Activated CD8-positive, alpha-beta memory T cell treated with anti-CD3 and anti-CD28 coated beads for 24 hours (primary cell): ENCODE measurements at places on chromosomes 5 and 9.

- DNase-seq = no peak
Measured at GRCh38 chr9:119537138-119537537, 167.9 kb upstream of the BRINP1 start.

GRCh38 chr5:116970318-116970717, 395.7 kb upstream of the SEMA6A start:
- no peak for DNase-seq

GRCh38 chr5:156934450-156935211, 28.4 kb downstream of the TIMD4 start:
- DNase-seq = peak; percentile 78

GRCh38 chr9:119868694-119869093, 499.5 kb upstream of the BRINP1 start:
- no peak for DNase-seq

- no peak for DNase-seq
Measured at GRCh38 chr5:68268101-68268851, 52.7 kb downstream of the PIK3R1 start.

GRCh38 chr5:121152411-121152810, 688.3 kb downstream of the PRR16 start:
- DNase-seq = no peak

DNA sequence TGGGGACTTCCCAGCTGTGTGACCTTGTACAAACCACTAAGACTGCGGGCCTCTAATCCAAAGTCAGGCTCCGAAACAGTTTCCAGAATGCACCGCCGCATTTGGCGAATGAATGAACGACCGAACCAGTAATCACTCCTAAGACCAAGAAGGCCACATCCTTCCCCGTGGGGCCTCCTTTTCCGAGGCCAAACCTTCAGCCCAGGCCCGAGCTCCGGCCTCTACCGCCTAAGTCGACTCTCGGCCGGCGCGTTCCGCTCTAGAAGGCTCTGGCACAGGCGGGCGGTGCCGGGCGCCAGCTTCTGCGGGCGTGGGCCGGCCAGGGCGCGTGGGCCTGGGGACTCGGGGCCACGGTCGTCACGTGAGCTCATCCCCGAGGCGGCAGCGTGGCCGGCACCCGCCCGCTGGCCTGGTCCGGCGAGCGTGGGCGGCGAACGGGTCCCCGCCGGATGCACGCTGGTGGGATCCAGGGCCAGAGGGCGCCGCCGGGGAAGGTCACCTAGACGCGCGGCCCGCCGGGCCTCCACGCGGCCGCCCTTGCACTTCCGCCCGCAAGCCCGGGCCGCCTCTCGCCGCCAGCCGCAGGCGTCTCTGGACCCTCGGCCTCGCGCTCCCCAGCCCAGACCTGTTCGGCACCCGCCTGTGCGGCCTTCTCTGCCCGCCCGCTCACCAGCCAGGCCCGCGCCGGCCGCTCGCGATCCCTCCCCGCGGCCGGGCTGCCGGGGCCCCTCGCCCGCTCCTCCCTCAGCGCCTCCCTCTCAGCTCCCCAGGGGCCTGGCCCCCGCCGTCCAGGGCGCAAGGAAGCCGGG, 754 bp downstream of the VDAC1 start:
- peak; percentile 84 for DNase-seq

- DNase-seq = no peak
Measured at GRCh38 chr5:135877570-135878155, 18.0 kb downstream of the IL9 start.

- DNase-seq = no peak
Measured at GRCh38 chr5:75042522-75042921, 9.8 kb downstream of the GCNT4 start.

DNA sequence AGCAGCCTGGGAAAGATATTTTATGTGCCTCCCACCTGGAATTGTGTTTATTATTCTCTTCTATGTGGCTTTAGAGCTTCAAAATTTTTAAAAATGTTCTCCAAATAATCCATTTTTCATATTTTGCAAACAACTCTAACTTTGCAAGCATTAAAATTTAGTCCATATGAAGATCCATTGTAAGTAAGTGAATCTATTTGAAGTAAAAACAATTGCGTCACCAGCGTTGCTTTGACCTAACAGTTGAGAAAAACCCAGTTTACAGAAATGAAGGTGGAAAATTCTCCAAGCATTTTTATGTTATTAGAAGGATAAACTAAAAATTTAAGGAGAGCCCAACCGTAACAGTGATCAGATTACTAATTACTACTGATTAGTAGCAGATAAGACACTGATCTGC, 38.9 kb upstream of the TLX3 start:
- DNase-seq = no peak

DNA sequence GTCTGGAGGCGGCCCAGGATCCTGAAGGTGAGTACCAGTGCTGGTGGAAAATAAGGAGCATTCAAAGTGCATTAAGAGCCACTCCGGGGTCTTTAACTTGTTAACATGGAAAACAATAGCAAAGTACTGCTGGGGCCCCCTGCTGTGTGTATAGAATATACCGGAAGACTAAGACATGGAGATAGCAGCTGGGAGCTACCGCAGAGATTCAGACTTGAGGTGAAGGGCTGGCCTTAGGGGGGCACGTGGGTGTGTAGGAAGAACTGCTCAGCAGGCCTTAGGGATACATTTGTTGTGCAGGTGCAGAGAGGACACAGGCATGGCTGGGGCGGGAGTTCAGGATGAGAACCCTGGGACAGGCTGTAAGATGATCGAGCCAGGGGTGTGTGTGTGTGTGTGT, 1.2 kb upstream of the DMRT1 start:
- DNase-seq = no peak

GRCh38 chr9:124438091-124438490, 12.2 kb upstream of the ADGRD2 start:
- DNase-seq = no peak

DNA sequence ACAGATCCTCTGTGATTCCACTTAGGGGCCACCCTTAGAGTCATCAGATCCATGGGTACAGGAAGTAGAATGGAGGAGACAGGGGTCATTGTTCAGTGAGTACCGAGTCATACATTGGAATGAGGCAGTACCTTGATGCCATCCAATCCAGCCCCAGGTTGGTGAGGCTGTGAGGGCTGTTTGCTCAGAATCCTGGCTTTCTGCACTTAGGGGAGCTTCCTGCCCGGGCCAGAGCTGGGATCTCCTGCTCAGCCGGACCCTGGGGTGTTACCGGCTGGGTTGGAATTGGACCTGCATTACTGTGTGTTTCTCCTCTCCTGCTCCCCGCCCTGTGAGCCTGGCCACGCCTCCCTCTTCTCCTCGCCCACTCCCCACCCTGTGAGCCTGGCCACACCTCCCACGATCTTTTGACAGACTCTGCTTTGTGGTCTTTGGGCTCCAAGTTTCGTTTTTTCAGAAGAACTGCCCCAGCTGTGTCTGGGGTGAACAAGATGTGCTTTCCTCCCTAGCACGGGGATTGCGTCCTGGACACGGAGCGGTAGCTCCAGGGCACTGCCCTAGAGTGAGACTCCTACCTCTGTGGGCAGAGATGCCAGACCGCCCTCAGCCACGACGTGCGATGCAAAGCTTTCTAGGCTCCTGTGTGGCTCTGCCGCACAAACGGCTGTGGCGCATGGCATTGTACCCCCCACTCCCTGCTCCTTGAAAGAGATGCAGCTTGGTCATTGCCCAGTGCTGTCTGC, 15.4 kb downstream of the TRAF2 start:
- peak; percentile 91 for DNase-seq

DNA sequence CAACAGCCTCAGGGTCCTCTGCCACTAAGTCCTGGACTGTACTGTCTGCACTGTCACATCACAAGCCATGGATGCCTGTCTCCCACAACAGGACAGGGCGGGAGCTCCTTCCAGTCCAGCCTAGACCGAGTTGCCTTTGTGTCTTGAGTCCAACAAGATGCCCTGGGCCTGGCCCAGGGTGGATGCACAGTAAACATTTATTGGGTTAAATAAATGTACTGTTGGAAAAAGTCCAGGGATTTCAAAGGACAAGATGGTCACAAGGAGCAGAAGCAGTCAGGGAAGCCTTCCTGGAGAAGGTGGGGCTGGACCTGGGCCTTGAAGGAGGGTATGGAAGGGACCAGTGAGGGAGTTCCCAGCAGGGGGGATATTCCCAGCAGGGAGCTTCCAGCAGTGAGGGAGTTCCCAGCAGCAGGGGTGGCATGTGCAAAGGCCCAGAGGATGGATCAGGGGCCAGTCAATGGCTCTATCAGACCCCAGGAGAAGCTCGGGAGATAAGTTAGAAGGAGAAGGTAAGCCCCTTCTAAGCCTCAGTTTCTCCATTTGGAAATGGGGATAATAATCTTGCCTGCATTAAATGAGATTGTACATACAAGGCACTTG, 72.7 kb upstream of the NEURL1B start:
- DNase-seq = no peak

GRCh38 chr9:114677418-114677817, 4.6 kb downstream of the TEX48 start:
- DNase-seq = no peak

GRCh38 chr5:178426326-178427130, 163.7 kb downstream of the COL23A1 start:
- DNase-seq = peak; percentile 32

DNA sequence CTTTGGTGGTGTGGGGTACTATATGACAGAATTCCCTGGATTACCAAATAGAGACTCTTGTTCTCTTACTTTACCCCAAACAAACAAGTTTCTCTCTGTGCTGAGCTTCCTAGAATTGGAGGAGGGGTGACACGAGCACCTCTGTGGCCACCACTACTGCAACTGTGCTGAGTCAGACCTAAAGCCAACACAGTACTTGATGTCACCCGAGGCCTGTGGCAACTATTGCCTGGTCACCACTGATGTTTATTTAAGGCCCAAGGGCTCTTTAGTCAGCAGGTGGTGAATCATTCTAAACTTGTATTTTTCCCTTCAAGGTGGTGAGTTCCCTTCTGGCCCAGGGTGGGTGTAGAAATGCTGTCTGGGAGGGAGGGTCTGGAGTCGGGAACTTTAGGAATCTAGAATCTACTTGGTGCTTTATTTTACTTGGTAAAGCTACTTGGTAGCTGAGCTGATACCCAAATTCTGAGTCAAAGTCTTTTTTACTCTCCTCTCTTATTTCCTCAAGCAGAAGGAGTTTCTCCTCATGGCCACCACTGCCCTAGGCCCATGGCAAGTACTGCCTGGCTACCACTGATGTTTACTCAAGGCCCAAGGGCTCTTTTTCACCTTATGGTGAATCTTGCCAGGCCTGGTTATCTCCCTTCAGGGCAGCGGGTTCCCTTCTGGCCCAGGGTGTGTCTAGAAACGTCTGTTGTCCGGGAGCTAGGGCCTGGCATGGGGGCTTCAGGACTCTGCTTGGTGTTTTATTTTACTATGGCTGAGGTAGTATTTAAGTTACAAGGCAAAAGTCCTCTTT, 9.8 kb downstream of the LURAP1L start:
- no peak for DNase-seq

DNA sequence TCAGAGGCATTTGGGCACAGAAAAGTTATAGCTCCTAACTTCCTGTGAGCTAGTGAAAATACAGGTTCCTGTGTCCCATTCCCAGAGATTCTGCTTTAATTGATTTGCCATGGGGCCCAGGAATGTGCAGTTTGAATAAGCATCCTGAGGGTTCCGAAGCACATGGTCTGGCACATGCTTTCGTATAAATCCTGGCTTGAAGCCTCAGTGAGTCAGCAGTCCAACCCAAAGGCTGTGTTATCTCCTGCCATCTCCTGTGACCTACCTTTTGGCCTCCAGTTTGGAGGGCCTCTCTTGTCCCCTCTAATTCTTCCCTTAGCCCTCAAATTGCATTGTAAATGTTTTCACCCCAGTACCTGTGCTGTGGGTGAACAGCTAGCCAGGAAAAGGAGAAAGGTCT, 183.8 kb downstream of the NR3C1 start:
- no peak for DNase-seq

- no peak for DNase-seq
Measured at GRCh38 chr5:78889369-78890140, 95.6 kb downstream of the ARSB start.

- DNase-seq = no peak
Measured at GRCh38 chr5:145166110-145166509, 669.0 kb downstream of the PRELID2 start.

GRCh38 chr5:74342948-74343682, 297.4 kb downstream of the ENC1 start:
- no peak for DNase-seq

- no peak for DNase-seq
Measured at GRCh38 chr9:26012797-26013196, 334.6 kb upstream of the TUSC1 start.

DNA sequence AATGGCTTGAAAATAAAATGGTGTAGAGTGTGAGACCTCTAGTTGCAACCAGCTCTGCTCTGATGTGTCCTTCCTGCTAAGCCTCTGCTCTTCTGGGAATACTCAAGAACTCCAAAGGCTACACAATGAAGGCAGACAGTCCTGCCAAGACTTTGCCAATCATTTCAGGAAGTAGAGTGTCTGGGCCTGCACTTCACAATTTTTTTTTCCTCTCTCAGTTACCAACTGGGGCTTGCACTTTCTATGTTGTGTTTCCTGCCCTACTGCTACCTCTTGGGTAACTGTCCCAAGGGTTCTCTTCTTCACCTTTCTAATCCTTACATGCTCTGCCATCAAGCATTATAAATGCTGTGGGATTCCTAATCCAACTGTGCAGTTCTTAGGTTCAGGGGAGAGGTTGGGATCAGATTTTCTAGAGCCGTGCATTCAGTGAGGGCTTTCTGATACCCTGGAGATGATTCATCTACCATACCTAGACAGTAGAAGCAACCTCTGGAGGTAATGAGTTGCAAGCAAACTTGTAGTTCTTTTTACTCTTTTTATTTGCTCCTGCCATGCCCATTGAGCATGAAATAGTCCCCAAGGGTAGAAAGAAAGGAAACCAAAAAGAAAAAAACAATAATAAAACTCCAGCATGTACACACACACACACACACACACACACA, 365.9 kb downstream of the MLLT3 start:
- no peak for DNase-seq

DNA sequence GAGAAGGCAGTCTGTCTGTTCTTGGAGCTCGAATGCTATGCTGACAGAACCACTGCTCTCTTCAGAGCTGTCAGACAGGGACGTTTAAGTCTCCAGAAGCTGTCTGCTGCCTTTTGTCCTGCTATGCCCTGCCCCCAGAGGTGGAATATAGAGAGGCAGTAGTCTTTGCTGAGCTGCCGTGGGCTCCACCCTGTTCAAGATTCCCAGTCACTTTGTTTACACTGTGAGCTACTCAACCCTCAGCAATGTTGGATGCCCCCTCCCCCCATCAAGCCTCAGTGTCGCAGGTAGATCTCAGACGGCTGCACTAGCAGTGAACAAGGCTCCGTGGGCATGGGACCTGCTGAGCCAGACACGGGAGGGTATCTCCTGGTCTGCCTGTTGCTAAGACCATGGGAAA, 344.2 kb downstream of the TMEM161B start:
- DNase-seq = no peak

DNA sequence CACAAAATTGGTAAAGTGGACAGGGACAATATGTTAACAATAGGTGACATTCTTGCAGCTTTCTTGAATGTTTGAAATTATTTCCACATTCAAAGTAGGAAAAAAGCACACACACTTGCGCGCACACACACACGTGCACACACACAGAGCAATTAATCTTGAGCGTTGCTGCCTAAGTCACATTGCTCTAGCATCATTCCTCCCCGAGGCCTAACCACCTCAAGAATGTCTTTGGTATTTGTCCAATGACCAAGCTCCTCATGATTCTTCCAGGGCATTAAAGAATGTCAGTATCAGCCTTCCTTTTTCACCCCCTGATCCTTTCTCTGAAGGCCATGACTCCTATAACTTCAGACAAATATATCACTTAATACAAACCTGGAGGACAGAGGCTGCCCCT, 198.1 kb downstream of the NPR3 start:
- DNase-seq = no peak

- no peak for DNase-seq
Measured at GRCh38 chr9:4994166-4994890, 9.3 kb downstream of the JAK2 start.

- DNase-seq = no peak
Measured at GRCh38 chr5:143586781-143587362, 183.4 kb upstream of the NR3C1 start.

GRCh38 chr9:28938981-28939380, 1365.7 kb upstream of the C9orf72 start:
- no peak for DNase-seq
